ENCODE measurements at places on chromosomes 2 and 18. TPM values are rescaled to one million over a fixed set of nuclear protein-coding genes. Genes with fewer than 3 reads are reported as not detected.

DNA sequence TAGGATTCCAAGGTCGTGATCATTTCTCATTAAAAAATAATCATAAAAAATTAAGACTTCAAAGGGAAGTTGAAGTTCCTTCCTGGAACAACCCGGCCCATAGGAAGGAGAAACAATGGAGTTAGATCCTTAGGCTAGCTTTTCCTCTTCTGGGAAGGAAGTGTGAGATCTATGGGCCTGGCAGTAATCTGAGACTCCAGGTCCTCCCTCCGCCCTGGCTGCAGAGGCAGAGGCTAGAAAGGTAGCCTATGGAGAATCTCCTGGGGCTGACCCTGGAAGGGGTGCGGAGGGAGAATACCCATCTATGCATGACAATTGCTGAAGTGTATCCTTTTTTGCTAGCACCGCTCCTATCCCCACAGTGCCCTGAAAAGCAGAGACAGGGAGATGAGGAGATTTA is 37.9 kb downstream of the TRIB2 start:
- no peak for DNase-seq

GRCh38 chr2:200065477-200065876 is 110.1 kb downstream of the MAIP1 start:
- no peak for DNase-seq

Gene TBR1
- not detected for total RNA-seq

DNA sequence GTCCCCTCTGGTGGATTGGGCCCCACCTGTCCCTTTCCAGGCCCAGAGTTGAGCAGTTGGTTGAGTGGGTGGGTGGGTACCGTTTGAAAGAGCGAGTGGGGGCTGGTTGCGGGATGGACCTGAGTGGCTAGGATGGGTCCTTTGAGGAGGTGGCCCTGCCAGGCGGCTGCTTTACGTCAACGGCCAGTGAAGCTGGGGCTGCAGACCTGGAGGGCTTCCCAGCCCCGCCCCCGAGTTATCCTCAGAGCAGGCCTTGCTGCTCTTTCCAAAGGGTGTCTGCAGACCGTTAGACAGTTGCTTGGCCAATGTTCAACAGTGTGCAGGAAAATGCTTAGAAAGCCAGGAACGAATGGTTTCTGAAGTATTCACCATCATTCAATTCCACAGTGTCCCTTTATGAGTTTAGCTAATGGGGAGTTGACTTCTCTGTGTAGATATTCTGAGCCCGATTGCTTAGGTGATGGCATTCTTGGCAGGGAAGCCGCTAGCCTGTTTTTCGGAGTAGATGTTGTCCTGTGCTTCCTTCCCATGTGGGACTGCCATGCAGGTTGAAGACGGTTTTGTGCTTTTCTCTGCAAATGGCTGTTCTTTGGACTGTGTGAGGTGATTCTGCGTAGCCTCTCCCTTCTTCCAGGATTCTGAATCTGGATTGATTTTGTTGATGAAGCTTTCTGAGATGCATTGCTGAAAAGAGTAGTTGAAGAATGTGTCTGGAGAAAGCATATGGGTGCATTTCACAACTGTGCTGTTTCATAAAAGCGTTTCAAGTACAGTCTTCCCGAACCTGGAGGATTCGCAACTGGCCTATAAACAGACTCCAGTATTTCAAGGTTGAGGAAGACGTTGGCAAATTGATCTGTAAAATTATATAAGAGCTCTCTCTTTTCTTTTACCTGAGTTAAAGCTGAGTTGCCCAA is 45.8 kb downstream of the LDLRAD4 start:
- no peak for DNase-seq

Gene SERPINB10
- total RNA-seq, result not detected

DNA sequence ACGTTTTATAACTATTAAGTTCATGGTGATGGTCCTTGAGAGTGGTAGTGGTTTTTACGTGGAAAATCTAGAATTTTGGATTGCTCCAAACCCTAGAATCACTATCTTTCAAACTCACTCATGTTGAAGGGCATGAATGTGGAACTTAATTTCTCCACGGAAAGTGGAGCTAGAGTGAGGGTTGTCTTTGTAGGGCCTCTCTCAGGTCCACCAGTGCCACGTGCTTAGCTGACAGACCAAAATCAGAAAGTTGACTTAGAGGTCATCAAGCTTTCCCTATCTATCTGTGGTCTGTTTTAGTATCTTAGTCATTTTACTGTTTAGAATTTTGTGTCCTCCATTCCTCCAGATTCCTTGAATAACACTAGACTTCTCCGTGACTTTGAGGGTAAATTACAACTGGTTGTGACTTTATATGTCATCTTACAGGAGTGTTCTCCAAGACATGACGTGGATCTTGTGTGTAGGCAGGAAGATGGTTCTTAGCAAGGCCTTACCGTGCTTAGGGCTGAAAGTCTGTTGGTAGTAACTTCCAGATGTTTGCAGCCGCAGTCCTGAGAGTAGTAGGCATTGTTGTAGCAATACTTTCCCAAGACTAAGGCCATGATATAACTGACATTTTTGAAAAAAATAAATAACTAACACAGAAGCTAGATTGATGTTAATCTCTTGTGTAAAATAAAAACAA is 26.8 kb downstream of the DIS3L2 start:
- DNase-seq, result no peak

DNA sequence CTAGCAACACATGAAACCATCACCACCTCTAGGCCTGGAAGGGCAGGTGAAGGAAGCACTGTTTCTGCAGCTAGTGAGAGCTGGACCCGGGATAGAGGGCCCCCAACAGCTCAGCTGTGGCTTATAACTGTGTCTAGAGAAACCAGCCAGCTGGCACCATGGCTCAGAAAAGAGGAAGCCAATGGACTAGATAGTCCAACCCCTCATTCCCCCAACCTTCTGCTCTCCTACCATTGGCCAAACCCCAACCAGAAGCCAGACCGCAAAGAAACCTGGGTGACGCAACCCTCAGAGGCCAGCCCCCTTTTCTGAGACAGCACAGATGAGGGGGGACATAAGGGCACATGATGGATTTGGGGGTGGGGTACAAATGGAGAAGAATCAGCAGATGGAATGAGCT is 24.3 kb downstream of the SMYD1 start:
- DNase-seq, result no peak

- DNase-seq, result no peak
Measured at GRCh38 chr2:50513724-50514123, 518.2 kb downstream of the NRXN1 start.

GRCh38 chr18:10416065-10416464 is 38.4 kb upstream of the APCDD1 start:
- no peak for DNase-seq

DNA sequence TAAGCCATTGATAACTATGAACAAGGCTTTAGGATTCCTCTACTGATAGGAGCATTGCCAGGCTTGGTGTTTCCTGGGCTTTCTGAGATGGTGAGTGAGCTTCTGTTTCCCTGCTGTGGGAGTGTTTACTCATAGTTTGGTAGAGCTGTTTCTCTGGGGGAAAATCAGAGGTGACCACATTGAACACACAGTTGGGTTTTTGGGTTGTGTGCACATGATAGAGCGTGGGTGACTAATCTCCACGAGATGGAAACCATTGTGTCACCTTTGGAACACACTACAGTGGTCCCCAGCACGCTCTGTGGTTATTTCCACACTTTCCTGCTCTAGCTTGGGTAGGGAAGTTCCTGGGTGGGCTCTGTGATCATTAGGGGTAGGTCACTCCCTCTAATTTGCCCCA is 5.4 kb downstream of the IL1R1 start:
- DNase-seq, result no peak

GRCh38 chr2:41498781-41499180 is 549.0 kb upstream of the PKDCC start:
- DNase-seq, result no peak

GRCh38 chr2:219676586-219676985 is 49.2 kb downstream of the SLC4A3 start:
- DNase-seq, result no peak
